Activated T-cell treated with anti-CD3 and anti-CD28 coated beads for 24 hours (primary cell): ENCODE measurements at places on chromosomes 7 and 10.

GRCh38 chr7:31476073-31476745 is 37.7 kb upstream of the ITPRID1 start:
- no peak for DNase-seq

- peak; percentile 4 for DNase-seq
These were observed 62.2 kb downstream of the VIM start for GRCh38 chr10:17290226-17290625.

GRCh38 chr10:115801992-115802391 is 471.0 kb downstream of the GFRA1 start:
- no peak for DNase-seq

- no peak for DNase-seq
These were observed 57.5 kb downstream of the HDAC9 start for GRCh38 chr7:18552943-18553604.

GRCh38 chr7:67917437-67917755 is 920.8 kb downstream of the TYW1 start:
- DNase-seq: no peak

DNA sequence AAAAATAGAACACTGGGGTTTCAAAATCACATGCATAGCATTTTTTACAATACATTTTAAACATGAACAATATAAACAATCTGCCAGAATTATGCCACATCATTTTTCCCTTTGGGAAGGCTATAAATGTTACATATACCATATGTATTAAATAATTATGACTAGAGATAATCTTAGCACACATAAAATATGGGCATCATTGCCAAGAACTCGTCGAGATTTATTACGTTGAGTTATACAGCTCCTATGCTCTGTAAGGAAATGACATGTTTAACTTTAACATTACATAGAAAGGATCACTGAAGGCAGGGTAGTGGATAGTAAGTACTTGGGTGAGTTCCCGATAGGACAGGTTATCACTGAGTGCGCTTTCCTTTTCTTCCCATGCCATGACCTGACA is 267.8 kb downstream of the PARD3 start:
- no peak for DNase-seq

DNA sequence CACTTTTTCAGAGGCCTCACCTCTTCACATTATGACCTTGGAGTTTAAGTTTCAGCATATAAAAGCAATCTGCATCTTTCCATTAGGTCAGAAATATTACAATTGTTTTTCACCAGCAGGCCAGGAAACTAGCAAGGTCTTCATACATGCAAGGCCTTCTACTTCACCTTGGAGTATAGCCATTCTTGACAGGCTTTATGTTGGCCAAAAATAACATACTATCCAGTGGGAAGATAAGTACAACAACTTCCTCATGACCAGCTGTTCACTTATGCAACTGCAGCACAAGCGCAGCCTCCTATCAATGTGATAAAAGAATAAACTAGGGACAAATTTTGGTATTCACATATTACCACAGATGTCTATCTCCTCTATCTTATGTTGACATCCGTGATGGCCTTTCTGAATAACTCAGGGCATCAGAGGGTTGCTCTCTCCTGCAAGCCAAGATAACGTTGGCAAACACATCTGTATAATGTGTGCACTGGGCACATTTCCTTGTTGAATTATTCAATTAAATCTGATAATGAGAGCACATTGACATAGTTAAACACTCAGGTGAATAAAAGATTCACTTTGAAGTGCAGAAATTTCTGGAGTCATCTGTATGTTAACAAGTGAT is 239.8 kb downstream of the FZD1 start:
- DNase-seq: no peak

DNA sequence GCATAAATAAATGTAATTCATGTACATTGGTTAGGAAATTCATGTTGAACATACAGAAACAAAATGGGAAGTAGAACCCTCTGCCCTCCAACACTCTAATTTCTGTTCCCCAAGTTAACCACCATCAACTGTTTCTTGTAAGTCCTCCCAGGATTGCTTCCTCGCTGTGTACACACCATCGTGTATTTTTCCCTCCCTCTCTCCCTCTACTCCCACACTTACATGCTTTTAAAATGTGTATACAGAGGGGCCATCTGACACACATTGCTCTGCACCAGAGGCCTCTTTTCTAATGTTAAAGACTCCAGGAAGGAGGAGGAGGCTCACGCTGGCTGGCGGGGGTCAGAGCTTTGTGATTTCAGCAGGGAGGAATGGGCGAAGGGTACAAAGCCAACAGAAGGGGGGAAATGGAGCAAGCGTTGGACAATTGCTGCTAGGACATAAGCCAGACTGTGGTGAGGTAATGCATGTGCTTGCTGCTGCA is 1.9 kb upstream of the EPHA1 start:
- DNase-seq: no peak

DNA sequence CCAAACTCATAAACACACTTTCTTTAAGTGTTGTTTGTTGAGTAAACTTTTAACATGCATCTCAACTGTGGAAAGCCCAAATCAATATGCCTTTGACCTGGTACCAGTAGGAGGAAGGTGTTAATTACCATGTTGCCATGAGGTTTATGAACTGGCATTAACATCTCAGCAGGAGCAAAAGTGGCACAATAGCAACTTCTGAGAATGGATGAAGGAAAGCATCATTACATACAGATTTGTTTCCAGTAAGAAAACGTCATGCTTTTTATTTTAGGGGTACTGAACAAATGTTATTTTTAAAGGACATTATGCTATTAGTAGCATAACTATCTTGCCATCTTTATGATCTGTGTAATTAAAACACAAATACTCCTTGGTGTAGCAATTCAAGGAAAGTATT is 51.1 kb downstream of the ARMC3 start:
- DNase-seq: no peak

DNA sequence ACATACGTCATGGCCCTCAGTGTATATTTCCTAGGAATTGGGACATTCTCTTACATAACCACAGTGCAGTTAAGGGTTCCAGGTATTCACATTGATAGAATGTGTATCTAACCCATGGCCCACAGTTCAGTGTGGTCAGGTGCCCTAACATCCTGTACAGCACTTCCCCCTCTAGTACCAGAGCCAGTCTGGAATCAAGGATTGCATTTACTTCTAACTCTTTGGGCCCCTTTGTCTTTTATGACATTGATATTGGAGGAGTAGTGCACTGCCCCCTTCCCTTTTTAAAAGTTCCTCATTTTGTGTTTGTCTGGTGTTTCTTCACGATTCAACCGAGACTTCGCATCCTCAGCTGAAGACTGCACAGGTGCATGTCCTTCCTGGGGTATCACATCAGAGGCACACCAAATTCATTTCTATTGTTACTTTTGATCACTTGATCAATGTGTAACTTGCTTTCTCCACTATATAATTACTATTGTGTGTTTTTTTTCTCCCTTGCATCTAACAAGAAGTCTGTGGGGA is 22.4 kb upstream of the NPFFR1 start:
- DNase-seq: no peak

- DNase-seq: peak; percentile 28
These were observed 90.2 kb upstream of the GNA12 start for GRCh38 chr7:2934211-2934731.

DNA sequence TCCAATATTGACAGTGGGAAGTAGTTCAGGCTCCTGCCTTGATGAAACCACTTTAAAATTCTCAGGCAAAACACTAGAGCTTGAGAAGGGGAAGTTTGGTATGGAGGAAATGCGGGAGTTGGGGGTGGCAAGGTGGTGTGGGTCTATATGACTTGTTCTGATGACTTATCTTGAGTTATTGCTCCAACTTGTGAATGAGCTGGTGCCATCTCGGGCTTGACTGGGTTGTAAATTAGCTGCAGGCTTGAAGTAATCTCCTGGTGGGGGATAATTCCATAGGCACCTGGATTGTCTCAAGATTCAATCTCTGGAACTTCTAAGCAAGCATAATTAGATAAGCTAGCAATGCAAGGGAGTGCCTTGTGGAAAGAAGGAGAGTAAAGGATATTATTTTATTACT is 29.0 kb downstream of the MRPL32 start:
- DNase-seq: no peak

DNA sequence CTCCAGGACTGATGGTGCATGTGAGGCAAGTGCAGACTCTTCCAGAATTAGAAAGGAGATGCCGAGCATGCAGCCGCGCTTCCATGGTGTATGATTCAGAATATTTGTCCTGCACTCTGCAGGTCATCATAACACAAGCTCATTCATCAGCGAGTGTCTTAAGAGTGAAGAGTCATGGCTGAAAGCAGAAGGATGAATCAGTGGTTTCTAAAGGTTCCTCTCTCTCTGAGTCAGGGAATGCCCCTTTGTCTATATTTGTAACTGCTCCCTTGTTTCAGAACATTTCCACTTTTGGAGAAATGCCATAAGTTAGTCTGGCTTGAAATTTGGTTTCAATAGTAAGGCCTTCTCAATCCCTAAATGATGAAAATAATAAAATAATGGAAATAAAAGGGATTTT is 52.3 kb downstream of the HECW1 start:
- no peak for DNase-seq

DNA sequence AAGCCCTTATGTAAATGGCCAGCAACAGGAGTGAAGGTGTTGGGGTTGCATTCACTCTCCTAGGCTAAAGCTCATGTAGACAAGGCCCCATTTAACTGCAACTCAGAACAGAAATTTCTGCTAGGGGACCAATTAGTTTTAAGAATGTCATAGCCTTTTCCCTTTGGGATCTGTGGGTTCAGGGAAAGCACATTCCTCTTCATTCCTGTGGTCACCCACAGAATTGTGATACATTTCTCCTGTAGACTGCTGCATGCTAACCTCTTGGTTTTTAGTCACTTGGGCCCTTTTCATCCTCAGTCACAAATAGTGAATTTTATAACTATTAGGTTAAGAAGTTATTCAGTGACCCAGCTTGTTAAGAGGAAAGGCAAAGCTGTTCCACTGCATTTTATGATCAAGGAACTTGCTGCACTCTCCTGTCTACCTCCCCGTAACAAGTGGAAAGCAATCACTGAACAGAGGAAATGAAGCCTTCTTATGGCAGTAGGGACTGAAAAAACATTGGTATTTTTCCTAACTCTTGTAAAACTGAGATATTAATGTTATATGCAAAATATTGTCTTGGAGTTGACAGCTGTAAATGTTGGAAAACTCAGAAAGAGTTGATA is 124.9 kb downstream of the SND1 start:
- no peak for DNase-seq

GRCh38 chr7:94656658-94656924 is 658 bp upstream of the SGCE start:
- no peak for DNase-seq

DNA sequence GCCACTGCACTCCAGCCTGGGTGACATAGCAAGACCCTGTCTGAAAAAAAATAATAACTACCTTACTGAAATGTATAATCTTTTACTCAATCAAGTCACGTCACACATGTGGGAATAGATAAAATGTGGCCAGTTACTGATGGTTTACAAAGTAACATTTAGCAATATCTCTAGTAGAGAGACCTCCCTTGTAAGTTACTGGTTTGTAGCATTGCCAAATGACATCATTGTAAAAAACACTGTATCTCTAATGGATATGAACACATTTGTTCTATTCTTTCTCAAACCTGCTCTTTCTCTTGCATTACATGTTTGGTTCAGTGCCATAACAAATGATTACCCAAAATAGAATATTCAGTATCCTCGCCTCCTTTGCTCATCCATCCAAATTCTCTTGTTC is 18.8 kb downstream of the TET1 start:
- no peak for DNase-seq

GRCh38 chr7:47283497-47284131 is 298.3 kb downstream of the TNS3 start:
- no peak for DNase-seq

DNA sequence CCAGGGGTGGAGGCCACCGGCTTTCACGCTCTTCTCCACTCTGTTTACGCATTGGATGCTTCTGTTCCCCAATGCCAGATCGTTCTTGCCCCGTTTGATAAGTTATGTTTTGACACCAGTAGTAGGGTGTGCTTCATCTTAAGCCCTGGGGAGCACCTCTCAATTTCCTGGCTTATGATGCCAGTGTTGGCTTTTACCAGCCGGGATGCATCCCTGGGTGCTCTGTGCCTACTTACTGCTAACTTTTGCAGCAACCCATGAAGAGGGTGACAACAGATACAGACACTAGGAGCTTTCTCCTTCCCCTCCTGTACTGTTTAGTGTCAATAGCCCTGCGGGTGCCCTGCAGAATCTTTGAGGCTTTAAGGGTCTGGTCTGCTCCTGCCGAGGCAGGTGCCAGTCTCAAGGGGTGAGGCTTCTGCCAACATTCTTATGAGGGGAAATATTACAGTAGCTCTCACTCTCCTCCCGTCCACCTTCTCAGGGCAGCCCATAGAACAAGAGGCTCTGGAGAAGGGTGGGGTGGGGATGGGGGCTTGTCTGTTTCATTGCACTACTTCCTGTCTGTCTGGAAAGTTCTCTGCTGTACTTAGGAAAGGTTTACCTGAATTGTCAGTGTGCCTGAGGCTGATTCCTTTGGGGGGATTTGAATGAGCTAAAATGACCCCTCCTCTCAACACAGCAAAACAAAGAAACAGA is 23.3 kb downstream of the ADCY1 start:
- DNase-seq: no peak

GRCh38 chr7:22316914-22317313 is 40.0 kb downstream of the RAPGEF5 start:
- DNase-seq: no peak

DNA sequence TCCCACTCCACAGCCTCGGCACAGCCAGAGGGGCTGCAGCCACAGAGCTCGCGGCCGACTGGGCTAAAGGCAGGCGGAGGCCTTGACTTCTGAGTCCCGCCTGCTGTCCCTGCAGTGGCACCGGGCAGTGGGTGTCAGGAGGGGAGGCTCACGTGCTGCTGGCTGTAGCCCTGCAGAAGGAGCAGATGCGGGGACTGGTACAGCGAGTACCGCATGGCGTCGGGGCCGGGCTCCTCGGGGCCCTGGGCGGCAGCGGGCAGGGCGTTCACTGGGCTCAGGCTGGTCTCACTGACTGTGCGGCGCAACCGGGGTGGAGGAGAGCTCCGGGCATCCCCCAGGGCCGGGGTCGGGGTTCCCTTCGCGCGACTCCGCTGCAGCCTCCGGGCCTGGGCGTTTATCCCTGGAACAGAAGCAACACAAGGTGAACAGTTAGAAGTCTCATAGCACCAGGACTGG is 25.6 kb downstream of the PAPOLB start:
- DNase-seq: no peak

GRCh38 chr10:71990706-71991269 is 26.6 kb downstream of the CHST3 start:
- no peak for DNase-seq

DNA sequence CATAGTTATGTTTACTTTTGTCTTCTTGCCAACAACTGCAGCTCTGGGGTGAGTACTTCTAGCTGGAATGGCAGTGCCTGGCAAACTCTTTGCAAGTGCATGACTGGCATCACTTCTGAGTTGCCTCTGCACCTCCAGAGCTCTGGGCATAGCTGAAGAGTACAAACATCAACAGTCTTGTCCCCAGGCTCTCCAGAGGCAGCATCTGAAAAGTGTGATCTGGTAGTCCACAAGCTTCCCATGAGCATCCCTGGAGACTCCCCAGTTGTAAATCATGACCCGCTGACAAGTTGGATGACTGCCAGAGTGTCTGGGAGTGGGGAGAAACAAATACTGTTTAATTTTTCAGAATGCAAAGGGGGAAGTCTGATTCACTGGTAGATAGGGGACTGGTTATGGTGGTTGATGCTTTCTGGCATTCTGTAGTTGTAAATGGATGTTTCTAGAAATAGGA is 138.9 kb upstream of the CDK13 start:
- no peak for DNase-seq
